ENCODE measurements at places on chromosomes 11 and 22.

- no peak for DNase-seq
Observed at GRCh38 chr22:29772170-29772641, 5.0 kb downstream of the UQCR10 start.

DNA sequence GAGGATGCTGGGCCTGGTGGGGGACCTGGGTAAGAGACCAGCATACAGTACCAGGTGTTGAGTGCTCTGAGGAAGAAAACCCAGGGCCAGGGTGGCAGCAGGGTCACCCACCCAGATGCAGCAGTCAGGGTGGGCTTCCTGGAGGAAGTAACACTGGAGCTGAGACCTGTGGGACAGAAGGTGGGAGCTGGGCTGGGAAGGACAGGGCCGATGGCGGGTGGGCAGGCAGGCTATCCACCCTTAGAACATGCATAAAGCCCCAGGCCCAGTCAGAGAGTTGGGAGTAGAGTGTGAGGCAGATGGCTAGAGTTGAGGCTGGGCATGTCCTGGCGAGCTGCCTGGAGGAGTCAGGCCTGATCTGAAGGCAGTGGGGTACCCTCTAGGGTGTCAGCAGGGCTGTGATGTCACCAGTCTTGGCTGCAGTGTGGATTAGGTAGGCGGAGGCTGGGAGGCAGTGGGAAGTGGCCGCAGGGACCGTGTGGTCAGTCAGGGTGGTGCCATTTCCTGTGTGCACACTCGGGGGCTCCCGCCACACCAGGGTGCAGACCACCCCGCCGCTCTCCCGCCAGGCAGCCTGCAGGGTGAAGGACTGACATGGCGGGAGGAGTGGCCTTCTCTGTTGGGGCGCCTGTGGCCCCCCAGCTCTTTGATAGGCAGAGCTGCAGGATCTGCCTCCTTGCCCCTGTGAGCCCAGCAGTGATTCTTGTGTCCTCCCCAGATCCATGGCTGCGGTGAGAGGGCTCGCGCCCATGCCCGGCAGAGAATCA is 35.3 kb downstream of the IGHMBP2 start:
- DNase-seq = no peak

DNA sequence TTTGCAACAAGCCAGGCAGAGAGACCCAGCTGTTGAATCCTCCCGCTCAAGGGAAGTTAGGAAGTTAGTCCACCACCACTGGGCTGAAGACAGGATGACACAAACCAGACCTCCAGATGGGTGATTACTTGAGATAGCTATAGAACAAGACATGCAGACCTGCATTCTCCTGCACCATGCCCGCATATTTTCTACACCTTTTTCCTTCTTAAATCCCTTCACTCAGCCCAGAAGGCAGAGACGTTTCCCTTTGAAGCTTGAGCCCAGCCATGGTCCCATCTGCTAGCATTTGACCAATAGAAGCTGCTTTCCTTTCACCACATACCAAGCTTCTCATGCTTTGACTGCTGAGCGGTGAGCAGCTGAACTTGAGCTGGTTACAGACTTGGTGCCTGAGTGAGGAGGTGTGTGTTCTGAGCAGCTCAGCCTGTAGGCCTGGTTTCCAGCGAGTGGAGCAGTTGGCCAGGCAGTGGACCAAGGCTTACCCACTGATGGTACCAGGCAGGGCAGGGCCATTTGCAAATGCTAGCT is 29.2 kb upstream of the CBX6 start:
- DNase-seq = no peak

- no peak for DNase-seq
Observed at GRCh38 chr11:7672960-7673723, at the start of gene CYB5R2. CYB5R2 (minus strand) TSS chr11:7673500; CDS start chr11:7672825, 675 bp downstream.

- DNase-seq = no peak
Observed at GRCh38 chr11:116901211-116901610, 63.8 kb upstream of the APOA1 start.

- no peak for DNase-seq
Observed at GRCh38 chr22:37346505-37346895, 64.2 kb downstream of the CYTH4 start.

DNA sequence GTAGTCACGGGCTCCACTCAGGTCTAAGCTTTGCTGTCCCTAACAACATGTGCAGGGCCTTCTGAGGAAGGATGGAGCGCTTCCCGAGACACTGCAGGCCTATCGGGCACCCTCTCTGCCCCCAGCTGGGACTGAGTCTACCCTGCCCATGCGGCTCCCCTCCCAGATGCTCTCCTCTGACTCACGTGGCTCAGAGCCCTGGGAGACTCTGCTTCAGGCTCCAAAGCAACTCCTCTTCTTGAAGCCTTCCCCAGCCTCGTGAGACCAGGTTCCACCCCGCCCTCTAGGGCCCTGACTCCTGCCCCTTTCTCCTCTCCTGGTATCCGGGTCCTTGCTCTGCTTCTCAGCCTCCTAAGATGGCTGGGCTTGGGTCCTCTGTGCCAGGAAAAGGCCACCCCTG is 28.4 kb upstream of the ARFGAP3 start:
- DNase-seq = no peak

- no peak for DNase-seq
Observed at GRCh38 chr11:126134461-126135155, 71.9 kb upstream of the CDON start.

All from NCI-H2029 (cell line).